ENCODE measurements at places on chromosomes 7 and 10. TPM values are rescaled to one million over a fixed set of nuclear protein-coding genes. Genes with fewer than 3 reads are reported as not detected.

DNA sequence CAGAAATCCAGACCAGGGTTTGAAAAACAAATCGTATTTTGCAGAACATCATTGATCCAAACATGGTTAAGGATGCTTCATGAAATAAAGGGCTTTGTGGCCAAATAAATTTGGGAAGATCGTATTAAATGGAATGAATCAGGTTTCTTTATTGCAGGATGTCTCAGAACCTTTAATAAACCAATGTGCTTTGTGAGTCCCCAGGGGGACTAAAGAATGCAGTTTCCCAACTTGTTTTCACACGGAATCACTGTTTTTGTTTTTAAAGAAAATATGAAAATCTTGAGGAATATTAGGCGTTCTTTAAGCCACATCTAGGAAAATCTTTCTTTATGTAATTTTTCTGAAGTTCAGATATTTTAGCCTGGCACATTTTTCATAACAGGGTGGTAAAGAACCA, 16.8 kb upstream of the CCDC172 start:
- no peak for DNase-seq

The GPR146 gene
- 4.3 TPM for total RNA-seq

DNA sequence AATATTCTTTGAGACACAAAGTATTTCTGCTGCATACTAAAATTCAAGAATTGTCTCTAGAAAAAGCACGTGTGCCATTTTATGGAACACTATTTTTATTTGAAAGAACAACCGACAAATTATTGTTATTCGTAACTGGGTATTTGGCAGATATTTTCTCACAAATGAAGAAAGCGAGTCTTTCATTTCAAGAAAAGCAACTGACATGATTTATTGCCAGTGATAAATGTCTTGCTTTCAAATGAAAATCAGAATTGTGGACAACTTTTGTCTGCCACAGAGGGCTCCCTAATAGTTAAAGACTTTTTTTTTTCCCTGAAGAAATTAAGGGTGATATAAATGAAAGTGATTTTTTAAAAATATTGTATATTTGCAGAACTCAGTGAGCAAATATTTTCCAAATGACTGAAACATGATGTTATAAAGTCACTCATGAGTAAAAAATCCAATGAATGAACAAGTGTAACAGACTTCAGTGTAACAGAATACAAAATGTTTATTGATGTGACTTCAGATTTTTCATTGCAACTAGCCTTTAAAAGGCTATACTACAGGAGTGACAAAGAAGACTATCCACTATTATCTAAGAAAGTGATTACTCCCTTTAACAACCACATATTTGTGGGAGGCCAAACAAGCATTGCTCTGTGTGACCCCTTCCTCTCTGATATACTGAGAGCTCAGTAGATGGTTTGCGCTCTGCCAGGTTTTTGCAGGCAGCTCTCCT, 49.0 kb upstream of the SEMA3E start:
- DNase-seq = no peak

- DNase-seq = no peak
These were observed 85.0 kb downstream of the MPP7 start for GRCh38 chr10:28217848-28218247.

The NEUROG3 gene
- total RNA-seq = not detected

The SPDYE3 gene
- total RNA-seq = not detected

- DNase-seq = no peak
These were observed 35.5 kb downstream of the CALML3 start for GRCh38 chr10:5560142-5560816.

DNA sequence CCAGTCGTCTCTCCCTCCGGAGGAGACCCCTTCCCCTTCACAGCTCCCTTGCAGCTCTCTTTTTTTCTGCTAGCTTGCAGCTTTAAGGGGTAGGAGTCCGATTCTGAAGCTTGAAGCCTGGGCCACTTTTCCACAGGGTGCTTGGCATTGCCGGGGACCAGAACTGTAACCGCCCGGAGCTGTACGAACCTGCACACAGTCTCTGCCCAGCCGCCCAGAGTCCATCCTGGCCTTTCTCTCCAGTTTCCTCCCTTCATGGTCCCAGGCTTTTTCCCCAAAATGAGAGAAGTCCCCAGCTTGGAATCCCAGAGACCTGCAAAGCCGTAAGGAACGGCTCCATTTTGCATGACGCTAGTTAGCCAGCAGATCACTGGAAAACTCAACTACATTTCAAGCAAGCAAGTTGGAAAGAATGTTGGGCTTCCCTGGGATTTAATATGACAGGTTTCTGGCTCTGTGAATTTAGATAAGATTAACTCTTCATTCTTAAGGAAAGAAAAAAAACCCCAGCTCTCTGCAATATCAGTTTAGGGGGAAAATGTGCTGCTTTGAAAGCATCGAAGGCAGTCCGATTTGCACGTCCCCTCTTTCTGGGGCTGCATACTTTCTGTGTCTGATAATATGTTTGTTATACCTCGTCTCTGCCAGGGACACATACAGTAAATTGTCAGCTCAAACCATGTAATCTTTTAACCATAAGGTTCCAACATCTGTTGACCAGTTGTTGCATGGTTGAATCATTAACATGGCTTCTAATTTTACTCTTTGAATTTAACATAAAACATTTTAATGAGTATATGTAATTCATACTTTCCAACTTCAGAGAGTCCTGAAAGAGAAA, 190.0 kb upstream of the LYZL2 start:
- no peak for DNase-seq

DNA sequence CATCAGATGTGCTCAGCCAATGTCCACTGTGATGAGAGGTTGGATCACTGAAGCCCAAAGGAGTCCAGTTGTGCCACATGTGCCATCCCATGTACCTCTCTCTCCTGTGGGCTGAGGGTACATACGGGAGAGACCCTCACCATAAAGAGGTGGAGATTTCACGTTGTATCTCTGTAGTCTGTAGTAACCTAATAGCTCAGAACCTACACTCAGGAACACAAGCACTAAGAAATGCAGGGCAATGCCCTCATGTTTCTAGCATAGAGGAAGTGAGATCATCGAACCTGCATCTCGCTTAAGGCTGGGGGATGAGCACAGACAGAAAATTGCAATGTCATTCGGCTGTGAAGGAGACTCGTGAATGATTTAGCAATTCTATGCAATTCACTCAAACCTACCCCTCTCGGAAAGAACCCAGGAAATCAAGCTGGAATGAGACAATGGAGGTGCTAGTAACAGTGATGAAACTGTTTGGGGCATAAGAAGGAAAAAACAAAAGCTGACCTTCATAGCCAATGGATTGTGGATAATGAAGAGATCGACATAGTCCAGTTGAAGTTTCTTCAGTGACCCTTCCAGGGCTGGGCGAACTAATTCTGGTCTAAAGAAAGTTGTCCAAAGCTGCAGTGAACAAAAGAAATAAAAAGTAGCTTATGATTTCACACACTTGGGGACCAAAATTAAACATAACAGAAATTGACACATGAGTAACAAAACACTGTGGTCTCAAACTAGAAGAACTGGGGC, 80.3 kb upstream of the UCN3 start:
- peak; percentile 66 for DNase-seq

DNA sequence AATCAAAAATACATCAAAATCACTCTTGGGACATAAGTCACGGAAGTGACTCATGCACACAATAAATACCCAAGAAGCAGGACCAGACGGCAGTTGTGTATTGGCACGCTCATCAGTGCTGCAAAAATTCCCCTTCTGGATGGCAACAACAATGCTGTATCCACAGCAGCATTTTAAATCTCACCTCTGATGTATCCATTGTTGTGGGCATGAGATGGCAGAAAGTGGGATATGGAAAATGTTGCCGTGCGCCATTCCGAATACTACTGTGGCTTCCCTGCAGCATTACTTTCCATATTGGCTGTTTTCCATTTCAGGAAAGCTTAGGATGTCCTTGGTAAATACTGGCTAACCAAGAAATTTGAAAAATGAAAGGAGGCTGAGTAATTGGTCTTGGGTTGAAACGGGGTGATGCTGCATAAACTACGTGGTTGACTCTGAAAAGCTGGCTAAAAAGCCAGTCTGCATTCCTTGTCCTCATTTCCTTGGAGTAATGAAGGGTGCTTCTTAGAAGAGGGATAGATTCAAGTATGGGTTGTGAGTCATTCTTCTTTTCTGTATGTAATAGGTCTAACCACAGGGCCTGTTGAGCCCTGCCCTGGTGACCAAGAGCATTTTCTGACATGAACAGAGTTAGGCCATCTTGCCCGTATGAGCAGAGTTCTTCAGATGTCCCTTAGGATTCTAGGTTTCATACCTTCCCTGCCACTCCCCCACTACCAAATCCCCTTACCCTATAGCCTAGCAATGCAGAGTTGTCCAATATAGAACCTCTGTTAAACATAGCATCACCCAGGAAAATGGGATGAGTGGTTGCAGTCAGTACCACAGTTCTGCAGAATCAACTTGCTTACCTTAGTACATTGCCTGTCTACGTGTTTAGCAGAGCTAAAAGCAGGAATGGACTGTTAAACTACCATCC, 36.3 kb upstream of the TOMM7 start:
- peak; percentile 61 for DNase-seq

DNA sequence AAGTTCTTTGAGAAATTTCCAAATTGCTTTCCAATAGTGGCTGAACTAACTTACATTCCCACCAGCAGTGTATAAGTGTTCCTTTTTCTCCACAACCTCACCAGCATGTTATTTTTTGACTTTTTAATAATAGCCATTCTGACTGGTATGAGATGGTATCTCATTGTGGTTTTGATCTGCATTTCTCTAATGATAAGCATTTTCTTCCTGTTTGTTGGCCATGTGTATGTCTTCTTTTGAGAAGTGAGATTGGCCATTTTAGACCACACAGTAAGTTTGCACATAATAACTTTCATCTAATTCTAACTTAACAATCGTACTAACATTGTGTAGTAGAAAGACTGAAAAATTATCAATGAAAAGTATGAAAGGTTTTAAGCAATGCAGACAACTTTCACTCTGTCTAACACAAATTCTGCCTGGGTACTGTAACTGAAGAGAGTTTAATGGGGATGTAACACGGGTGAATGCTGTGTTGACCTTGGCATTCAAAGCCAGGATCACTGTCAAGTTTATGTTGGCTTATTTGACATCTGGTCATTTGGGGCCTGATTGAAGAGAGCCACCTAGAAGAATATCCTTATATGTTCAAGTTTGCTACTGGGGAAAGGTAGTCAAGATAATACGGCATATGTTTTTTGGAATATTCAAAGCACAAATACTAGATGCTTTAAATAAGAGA, 50.4 kb downstream of the FAM171A1 start:
- no peak for DNase-seq

The PIP gene
- not detected for total RNA-seq

The HMX3 gene
- not detected for total RNA-seq

- DNase-seq = no peak
These were observed 6.6 kb upstream of the CUZD1 start for GRCh38 chr10:122852261-122852660.

The ZNF789 gene
- 30.8 TPM for total RNA-seq

The ADAMTS14 gene
- total RNA-seq = 2.7 TPM

- no peak for DNase-seq
These were observed 5.1 kb downstream of the ALOX5 start for GRCh38 chr10:45378914-45379726.

The TYW1B gene
- 3.0 TPM for total RNA-seq

Measured in PC-9 (cell line).